Osteocyte (in vitro differentiated cells): ENCODE measurements at places on chromosomes 5 and 9.

- no peak for DNase-seq
Measured at GRCh38 chr9:3835393-3835792, 309.6 kb upstream of the RFX3 start.

GRCh38 chr5:159439002-159439401 lies 108.7 kb upstream of the IL12B start:
- no peak for DNase-seq

DNA sequence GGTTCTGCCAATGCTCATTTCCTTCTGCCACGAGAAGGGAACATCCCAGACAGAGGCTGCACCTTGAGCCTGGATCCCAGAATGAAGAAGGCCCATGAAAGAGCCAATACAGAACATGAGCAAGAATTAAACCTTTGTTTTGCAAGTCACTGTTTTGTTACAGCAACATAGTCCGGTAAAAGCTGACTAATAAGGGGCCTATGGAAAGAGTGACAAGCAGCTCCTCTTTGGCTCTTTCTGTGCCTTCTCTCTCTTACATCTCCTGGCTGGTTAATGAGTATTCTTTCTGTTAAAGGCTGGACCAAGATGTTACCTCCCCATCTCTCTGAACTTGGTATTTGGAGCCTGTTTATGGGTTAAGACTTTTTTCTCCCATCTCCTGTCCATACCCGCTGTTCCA lies 10.8 kb downstream of the GFRA3 start:
- no peak for DNase-seq

DNA sequence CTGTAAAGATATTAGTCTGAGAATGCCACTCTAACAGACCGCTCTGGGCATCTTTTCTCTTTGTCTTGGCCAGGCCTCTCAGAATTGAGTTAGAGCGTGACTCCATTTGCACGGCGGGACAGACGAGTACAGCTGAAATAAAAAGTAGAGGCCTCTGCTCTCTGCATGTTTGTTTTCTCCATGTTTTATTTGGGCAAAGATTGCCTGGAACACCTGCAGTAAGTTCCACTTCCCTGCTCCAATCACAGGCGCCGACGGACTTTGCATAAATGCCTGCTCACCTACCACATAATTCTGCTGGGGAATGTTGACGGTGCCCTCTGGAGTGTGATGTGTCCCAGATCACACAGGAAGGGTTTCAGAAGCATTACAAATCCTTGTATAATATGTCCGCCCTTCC lies 10.6 kb downstream of the SPOCK1 start:
- no peak for DNase-seq

DNA sequence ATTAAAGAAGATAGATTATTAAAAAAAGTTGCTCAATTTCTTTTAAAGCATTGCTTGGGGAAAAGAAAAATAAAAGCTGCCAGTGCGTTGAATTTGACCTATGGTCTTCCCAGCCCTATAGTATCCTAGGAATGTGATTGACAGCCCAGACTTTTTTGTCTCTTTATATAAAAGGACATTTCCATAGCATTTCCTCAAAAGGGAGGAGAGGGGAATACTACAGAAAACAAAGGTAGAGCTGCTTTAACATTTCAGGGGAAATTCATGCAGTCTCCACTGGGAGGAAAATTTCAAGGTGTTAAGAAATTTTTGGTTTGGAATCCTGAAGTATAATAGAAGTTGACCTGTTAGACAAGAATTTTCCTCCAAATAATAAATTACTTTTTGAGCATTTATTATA lies 17.9 kb upstream of the GPR151 start:
- no peak for DNase-seq

GRCh38 chr9:35341585-35341984 lies 148.3 kb upstream of the RUSC2 start:
- DNase-seq: no peak

- DNase-seq: no peak
Measured at GRCh38 chr5:98917433-98917832, 11.4 kb downstream of the CHD1 start.

DNA sequence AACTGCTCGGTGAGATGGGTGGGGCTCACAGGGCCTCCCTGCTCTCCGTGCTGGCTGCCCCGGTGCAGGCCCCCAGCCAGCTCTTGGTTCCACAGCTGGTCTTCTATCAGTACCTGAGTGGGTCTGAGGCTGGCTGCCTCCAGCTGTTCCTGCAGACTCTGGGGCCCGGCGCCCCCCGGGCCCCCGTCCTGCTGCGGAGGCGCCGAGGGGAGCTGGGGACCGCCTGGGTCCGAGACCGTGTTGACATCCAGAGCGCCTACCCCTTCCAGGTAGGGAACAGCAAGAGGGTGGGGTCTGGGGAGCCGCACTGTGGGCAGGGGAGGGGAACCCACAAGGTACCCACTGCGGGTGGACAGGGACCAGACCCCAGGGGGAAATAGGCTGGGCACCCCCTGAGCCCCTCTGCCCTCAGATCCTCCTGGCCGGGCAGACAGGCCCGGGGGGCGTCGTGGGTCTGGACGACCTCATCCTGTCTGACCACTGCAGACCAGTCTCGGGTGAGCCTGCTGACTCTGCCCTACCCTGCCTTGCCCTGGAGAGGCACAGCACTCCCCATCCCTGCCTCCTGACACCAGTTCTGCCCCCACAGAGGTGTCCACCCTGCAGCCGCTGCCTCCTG lies 2.8 kb downstream of the MAMDC4 start:
- DNase-seq: no peak

- DNase-seq: no peak
Measured at GRCh38 chr9:135890190-135891026, 16.9 kb downstream of the CAMSAP1 start.

GRCh38 chr9:87494970-87495471 lies 2.6 kb upstream of the DAPK1 start:
- DNase-seq: no peak

- no peak for DNase-seq
Measured at GRCh38 chr9:86187121-86187520, 72.3 kb downstream of the C9orf153 start.

- DNase-seq: no peak
Measured at GRCh38 chr5:96817506-96817905, 9.8 kb upstream of the ERAP1 start.

DNA sequence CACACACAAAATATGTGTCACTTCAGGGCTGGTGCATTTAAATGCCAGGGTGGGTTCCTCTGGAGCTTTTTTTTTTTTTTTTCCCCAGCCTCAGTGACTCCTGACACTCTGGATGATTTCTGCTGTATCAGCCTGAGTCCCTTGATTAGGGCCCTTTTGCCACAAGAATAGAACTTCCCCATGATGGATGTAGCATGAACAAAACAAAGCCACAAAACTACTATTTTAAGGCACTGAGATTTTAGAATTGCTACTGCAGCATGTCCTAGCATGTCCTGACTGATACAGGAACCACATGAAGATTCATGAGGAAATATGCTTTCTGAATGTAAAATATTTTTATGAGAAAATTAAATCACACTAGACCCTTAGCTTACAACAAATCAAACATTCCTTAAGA lies 13.9 kb upstream of the ADGRD2 start:
- no peak for DNase-seq

GRCh38 chr5:148826739-148827070 lies 294 bp downstream of the ADRB2 start:
- no peak for DNase-seq

DNA sequence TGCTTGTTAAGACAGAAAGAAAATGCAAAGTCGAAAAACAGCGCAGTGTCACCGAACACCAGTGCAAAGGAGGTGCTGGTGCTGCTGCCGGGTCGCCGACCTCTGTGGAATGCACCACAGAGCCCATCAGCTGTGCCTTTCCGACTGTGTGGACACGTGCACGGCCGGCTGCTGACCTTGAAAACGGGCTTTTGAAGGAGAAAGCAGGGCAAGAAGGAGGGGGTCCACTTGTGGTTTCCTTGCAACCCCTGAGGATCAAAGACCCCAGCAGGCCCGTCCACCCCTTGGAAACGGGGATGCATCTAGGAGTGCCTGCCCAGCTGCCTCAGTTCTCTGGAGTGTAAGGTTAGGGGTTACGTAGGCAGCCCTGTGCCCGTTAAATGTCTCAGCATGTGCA lies 6.2 kb upstream of the OLFM1 start:
- DNase-seq: no peak
